ENCODE measurements at places on chromosomes 1 and 21. TPM values are rescaled to one million over a fixed set of nuclear protein-coding genes. Genes with fewer than 3 reads are reported as not detected.
A peak's percentile ranks its signal among the peaks of the same experiment; 100 is the strongest.

GRCh38 chr1:64263335-64263734, 59.9 kb downstream of the UBE2U start:
- no peak for DNase-seq

DNA sequence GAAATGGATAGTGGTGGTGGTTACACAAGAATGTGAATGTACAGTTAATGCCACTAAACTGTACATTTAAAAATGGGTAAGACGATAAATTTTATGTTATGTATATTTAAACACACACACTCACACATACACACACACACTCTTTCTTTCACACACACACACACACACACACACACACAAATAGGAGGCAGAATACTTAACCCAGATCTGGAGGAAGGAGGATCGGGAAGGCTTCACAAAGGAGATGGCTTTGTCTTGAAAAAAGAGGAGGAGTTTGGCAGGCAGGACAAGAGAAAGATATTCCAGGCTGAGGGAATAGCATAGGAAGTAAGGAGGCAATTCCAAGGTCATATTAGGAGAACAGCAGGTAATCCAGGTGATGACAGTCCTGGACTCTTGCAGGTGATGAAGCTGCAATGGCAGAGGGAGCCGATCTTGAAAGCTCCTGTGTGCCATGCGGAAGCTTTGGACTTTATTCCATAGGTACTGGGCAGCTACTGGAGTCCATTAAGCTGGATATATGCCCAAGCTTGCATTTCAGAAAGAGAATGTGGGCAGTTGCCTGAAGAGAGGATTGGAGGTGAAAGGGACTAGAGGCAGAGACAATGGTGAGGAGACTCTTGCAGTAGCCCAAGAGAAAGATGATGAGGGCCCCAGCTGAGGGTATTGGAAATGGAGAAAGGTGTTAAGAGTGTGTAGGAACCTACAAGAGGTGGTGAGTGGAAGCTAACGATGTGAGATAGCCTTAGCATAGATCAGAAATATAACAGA, 15.4 kb upstream of the LYST start:
- DNase-seq, result no peak

DNA sequence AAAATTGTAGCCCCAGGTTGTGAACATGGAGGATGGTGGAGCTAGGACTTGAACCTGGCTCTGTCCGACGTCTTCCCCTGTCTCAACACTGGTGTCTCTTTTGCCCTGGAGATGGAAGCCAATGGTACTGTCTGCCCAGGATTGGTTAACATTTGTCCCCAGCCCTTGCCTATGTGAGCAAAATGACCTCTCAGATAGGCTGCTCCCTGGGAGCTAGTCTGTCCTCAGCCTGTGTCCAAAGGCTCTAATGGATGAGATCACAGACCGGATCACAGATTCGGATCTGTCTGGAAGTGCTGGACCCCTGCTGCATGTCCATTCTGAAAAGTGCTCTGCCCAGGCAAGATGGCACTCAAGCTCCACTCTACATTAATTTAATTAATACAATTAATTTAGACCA, 394.4 kb upstream of the VAMP3 start:
- no peak for DNase-seq

COL11A1 gene
- total RNA-seq, result not detected

RIPPLY3 gene
- total RNA-seq, result not detected

- no peak for DNase-seq
Measured at GRCh38 chr1:66295803-66296202, 238.2 kb upstream of the SGIP1 start.

DNA sequence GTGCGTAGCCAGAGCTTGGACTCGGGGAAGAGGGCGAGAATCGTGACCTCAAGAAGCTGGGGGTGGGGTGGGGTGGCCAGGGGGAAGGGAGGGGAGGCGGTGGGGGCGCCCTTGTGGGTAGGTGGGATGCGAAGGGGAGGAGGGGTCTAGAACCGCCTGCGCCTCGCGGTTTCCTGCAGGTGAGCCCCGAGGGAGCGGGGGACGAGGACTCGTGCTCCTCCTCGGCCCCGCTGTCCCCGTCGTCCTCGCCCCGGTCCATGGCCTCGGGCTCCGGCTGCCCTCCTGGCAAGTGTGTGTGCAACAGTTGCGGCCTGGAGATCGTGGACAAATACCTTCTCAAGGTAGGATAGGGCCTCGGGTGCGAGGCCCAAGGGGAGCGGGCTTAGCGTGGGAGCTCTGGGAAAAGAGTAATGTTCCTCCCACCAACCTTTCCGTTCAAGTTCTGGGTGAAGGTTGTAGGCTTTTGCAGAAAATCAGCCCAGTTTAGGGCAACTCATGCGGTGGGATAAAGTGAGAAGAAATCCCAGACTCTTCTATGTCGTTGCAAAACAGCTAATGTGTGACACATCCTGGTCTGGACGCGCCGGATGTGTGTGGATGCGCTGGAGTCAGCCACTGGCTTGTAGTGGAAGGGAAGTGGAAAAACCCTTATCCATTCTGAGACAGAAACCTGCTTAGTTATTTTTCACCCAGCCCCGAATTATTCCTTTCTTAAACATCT, 2.9 kb downstream of the LHX8 start:
- no peak for DNase-seq

- peak; percentile 4 for DNase-seq
Measured at GRCh38 chr1:65958561-65959350, 166.1 kb downstream of the PDE4B start.

ESPN gene
- 0.60 TPM for total RNA-seq

GRCh38 chr1:9167638-9168037, 38.7 kb upstream of the GPR157 start:
- no peak for DNase-seq

GRCh38 chr1:108089477-108089876, 110.7 kb downstream of the SLC25A24 start:
- DNase-seq, result no peak

GRCh38 chr21:20647607-20648006, 350.6 kb upstream of the NCAM2 start:
- no peak for DNase-seq

DNA sequence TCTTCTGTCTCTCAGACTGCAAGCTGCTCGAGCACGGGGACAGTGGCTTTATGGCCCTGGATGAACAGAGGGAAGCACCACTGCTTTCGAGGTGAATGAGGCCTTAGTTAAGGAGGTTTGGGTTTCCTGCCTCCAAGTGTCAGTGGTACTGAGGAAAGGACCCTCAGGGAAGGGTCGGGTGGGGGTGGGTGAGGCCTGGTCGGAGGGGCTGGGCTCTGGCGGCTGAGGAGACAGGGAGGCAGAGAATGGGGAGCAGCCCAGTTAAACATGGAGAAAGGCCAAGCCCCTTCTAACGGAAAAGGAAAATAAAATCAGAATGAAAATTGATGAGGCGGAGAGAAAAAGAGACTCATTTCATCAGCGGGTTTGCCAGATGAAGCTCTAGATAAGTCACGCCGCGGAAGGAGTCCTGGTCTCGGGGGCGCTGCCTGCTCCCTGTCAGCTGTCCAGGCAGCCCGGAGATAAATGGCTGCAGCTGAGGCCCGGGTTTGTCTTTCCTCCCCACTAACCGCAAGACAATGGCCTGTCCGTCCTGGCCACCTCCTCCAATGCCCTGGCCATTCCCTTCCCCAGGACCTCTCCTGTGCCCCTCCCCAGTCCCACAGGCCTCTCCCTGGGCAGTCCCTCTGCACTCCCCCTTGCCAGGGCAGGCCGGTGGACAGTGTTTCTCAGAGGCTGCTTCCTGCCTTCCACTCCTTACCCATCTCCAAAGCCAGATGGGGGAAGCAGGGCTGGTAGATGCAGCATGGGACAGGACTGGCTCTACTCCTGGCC, 55.2 kb downstream of the LRRN2 start:
- no peak for DNase-seq

- no peak for DNase-seq
Measured at GRCh38 chr1:155591770-155592169, 18.2 kb upstream of the MSTO1 start.

DNA sequence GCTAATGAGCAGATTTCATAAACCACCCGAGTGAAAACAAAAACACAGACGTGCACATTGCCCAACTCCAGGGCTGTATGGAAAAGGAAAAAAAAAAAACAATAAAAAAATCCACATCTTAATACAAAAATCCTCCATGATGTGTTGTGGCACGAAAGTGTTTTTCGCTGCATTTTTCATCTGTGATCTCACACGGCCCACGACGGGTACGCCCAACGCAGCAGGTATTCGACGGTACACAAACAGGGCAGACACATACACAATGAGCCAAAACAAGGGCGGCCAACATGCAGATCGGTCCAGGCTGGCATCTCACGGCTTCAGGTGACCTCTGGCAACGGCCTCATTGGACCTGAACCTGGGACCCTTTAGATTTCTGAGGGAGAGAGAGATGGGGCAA, 31.1 kb downstream of the CASZ1 start:
- DNase-seq, result no peak

- no peak for DNase-seq
Measured at GRCh38 chr1:2046953-2047748, 3.1 kb upstream of the PRKCZ start.

- no peak for DNase-seq
Measured at GRCh38 chr1:212864201-212864600, 6.1 kb downstream of the FLVCR1 start.

GRCh38 chr1:45412899-45413298, 72.7 kb upstream of the MUTYH start:
- no peak for DNase-seq

SPATA45 gene
- not detected for total RNA-seq

GRCh38 chr21:42905195-42905594, 12.1 kb downstream of the NDUFV3 start:
- DNase-seq, result no peak

DNA sequence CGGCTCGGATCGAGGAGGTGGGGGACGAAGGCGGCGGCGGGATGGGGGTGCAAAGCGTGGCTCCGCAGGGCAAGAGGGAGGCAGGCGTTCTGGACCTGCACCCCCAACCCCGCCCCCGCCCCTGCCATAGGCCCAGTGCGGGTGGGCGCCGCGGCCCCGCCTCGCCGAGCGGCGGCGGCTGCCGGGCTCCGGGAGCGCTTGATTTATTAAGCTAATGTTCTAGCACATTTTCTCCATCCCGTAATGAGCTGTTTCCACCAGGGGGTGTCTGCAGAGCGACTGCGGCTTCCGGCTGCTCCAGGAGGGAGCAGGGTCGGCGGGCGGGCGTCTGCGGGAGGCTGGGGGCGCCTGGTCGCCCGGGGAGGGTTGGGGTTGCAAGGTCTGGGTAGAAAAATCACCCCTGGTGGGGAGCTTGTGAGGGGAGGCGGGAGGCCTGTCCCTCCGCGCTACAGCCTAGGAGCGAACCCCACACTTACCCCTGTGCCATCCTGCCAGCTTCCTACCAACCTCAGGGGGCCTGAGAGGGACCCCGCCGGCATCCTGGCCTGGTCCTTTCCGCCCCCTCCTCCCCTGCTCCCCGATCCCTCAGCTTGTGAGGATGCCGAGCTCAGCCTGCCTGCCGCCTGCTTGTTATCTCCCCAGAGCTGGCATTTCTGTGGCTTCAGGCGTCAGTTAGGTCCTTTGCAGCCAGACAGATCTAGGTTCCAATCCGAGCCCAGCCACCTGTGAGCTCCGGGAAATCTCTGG, 48.5 kb upstream of the ACOT11 start:
- no peak for DNase-seq

- DNase-seq, result no peak
Measured at GRCh38 chr1:165152727-165153126, 203.8 kb downstream of the LMX1A start.

- no peak for DNase-seq
Measured at GRCh38 chr1:43041591-43041990, 82.9 kb upstream of the SLC2A1 start.

C1orf141 gene
- 0.11 TPM for total RNA-seq

DNA sequence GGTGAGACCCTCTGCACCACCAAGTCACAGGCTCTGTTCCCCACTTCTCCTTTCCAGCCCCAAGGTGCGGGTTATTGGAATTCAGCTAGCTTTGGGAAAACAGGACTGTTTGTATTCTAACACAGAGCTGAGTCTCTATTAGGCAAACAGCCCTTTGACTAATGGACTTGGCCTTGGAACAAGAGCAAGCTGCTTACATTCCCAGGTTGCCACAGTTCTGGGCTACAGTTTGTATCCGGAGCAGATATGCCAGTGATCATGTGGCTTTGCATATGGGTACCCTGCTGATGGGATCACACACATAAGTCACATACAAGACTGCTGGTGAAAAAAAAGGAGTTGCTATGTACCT, 110.5 kb upstream of the COA6 start:
- no peak for DNase-seq

DNA sequence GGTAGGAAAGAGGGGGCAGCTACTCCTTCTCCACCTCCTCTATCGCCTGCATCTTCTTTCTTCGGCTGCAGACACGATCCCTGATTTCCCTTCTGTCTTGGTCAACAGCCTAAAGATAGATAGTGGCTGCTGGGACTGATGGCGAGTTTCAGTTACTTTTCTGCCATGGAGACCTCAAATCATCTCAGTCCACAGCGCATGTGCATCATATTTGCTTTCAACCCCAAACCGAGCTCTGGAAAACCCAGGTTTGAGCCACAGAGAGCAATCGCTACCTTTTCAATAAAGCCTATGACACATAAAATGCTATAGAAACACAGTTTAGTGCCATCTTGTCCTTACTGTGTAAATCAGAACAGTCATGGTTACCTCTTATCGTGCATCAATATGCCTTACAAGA, 142.9 kb upstream of the IRF2BP2 start:
- DNase-seq, result no peak

All from activated T-cell treated with anti-CD3 and anti-CD28 coated beads, Interleukin-2, amount 50 U/mL, for 4 hours (primary cell).